Stimulated activated CD4-positive, alpha-beta T cell treated with anti-CD3 and anti-CD28 coated beads, Interleukin-4, amount 100 ng/mL, for 4 hours (primary cell): ENCODE measurements at places on chromosomes 3 and 15.
A peak's percentile ranks its signal among the peaks of the same experiment; 100 is the strongest.

DNA sequence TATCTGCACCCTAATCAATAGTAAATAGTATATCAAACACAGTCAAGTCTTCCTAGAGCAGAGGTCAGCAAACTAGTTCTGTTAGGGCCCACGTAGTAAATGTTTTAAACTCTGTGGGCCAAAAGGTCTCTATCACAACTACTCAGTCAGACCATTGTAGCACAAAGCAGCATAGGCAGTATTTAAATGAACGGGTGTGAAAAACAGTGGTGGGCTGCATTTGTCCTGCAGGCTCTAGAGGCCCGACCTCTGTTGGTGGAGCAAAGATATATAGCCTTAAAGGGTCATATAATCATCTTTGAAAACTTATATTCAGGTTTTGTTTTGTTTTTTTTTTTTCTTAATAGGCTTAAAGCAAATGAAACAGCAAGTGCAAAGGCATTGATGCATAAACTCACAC lies 326.4 kb upstream of the TRIM42 start:
- no peak for DNase-seq

DNA sequence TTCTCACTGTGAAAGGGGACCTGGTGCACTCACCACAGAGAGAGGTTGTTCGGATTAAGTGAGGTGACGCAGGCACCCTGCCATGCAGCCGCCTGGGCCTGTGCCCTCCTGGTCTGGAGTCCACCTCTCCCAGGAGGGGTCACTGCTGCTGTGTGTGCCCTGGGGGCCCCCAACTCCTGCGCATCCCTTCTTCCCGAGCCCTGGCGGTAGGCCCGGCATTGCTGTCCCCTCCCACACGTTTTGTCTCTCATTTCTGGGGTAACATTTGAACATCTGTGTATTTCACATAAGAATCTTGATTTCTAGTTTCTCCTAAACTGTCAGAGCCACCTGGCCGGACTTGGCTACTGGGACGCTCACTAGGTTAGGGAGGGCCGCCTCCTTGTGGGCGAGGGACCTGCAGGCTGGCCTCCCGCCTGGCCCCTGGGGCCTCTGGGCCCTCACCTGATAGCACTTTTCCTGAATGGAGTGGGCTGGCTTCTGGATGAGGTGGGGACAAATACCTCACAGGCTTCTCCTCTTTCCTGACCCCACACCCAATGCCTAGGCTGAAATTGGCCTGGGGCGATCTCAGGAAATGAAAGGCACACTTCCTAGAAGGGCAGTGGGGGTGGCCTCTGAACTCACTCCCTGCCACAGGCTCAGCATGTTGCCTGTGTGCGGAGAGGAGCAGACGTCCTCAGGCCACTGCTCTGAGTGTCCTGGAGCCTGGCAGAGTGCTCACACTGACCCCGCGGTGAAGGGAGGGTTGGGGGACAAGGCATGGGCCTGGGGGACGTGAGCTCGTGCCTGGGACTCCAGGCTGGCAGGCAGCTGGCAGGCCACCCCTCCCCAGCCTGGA lies 104.2 kb upstream of the PRR23E start:
- no peak for DNase-seq

DNA sequence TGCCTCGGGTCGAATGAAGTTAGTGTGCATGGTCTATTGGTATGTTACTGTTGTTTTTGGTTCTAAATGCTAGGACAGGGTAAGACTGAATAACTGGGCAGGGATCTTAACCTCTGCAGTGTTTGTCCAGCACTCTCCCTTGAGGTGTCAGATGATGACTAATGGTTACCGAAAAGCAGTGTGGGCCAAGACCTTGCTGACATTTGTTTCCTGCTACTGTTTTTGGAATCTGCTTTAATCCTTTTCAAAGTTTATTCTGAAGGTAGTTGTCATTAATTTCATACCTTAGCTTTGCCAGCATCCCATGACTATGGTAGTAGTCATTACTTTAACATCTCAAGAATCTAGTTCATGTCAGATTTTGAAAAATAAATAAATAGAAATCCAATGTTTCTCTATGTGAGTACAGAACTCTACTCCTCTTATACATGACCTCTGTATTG lies 117.0 kb downstream of the P3H2 start:
- no peak for DNase-seq

DNA sequence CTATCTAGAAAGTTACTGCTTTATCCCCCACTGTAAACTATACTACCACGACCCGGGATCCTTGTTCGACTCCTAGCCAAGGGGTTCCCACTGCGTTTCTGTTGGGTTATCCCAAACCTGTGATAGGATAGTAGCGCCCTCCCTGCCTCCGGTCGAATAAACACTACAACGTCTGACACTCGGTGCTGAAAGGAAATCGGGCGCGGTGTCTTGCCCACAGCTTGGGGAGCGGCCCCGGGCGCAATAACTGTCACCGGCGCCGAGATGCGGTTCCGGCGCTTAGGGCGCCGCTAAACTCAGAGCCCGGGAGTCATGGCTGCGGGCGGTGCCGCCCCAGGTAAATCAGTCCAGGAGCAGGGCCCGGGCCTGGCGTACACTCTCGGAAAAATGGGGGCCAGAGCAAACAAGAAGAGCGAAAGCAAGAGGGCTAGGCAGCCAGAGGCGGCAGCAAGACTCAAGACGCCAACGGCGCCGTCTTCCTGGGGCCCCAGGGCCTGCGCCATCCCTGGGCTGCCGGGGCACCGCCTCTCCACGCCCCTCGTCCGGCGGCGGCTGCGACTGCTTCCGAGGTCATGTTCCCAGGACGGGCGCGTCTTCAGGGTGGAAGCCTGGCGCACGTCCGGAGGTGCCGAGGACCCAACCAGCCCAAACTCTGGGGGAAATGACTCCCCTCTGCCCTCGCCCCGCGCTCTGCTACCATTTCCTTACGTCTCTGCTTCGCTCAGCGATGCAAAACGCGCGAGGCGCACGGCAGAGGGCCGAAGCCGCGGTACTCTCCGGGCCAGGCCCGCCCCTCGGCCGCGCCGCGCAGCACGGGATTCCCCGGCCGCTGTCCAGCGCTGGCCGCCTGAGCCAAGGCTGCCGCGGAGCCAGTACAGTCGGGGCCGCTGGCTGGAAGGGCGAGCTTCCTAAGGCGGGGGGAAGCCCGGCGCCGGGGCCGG lies at the start of gene DUT:
Gene DUT, plus strand, starts transcription at position 575 of the 941 bp plus-strand sequence. Its CDS starts 87 bp downstream, at position 662.
- DNase-seq = peak; percentile 80

GRCh38 chr15:55218056-55218455 lies 21.3 kb upstream of the RSL24D1 start:
- DNase-seq = no peak

- no peak for DNase-seq
Observed at GRCh38 chr15:76912430-76912829, 7.3 kb upstream of the SCAPER start.

DNA sequence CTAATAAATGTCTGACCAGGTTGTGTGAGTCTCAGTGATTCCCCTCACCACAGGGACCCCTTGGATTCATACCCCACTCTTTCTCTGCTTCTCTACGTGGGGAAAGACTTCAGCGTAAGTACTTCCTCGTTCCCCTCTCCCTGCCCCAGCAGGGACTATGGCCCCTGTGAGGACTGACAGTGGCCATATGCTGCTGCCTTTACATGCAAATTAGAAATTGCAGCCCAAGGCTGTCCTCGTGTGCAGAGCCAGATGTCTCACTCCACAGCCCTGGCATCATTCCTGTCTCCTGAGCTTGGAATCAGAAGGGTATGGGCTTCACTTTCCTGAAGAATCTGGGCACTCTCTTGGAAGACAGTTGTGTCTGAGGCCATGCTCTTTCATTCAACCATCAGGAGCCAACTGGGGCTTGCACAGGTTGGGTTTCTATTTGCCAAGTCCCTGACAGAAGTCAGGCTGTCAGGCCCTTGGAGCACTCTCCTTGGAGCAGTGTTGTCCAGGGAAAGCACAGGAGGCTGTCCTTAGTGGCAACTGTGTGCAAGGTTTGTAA lies 30.5 kb upstream of the IQCF2 start:
- no peak for DNase-seq

DNA sequence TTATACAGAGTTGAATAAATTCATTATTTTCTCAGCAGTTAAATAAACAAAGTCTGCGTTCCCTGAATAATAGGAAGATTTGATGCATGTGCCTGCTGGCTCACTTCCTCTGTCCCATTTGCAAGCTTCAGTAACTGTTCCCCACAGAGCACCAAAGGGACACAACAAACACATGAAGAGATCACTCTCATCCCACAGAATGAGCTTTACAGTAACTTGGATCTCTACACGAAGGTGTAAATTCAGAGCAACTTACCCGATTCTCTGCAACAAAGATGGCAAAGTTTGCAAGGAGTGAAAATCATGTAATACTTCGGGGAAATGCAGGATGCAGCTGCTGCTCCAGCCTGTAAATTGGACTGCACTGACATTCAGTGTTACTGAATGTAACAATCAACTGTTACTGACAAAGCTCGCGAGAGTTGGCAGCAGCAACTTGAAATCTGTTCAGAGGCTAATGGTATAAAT lies at the start of gene BCHE:
Gene BCHE, minus strand, starts transcription at position 366 of the 468 bp plus-strand sequence. CDS start 6,390 bp downstream, outside the sequence.
- DNase-seq = no peak

GRCh38 chr3:66434726-66435125 lies 66.1 kb downstream of the LRIG1 start:
- DNase-seq = no peak
